ENCODE measurements at places on chromosomes 5 and 9.

- no peak for DNase-seq
Measured at GRCh38 chr9:69809304-69809863, 11.2 kb upstream of the CFAP95 start.

DNA sequence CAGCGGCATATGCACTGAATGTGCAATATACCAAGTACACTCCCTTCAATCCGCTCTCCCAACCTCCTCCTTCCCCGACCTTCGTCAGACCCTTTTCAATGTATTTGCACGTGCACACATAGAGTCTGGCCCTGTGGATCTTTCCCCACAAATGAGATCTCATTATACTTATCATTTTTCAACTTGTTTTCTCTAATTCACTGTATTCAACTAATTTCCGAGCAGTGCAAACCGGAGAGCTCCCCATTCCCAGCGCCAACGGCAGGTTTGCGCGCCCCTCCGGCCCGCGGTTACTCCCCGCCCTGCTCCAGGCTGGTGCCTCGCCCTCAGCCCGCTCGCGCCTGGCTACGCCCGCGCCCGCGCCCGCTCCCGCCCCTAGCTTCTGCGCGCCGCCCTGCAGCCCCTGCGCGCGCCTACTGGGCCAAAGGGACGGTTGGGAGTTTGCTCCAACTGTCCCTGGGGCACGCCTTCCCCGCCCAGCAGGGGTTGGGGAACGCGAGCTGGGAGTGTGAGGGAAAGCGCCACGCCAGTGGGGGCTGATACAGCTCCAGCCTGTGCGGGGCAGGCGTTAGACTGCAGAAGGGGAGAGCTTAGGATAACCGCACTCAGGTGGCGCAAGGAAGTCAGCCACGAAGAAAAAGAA is 3.3 kb upstream of the CDC20B start:
- DNase-seq: peak; percentile 12

- DNase-seq: no peak
Measured at GRCh38 chr9:121573717-121574485, 74.3 kb upstream of the GGTA1 start.

GRCh38 chr5:87246061-87246460 is 21.6 kb upstream of the RASA1 start:
- DNase-seq: no peak

- DNase-seq: no peak
Measured at GRCh38 chr5:109365653-109366052, 44.1 kb downstream of the PJA2 start.

DNA sequence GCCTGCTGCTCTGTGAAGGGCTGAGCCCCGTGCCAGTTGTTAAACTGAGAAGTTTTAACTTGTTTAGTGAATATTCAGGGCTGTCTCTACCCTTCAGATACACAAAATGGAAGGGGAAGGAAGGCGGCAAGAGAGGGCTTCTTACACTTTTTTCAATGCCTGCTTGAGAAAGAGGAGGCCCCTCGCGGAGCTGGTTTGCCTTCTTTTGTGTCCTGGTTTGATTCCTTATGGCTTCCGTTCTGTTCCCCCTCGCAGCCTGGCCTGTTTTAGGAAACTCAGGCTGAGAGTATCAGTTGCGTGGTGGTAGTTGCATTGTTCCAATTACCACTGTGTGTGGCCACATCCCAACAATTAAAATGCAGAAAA is 1.0 kb downstream of the FAM53C start:
- DNase-seq: no peak

GRCh38 chr9:9612270-9612669 is 1000.5 kb downstream of the PTPRD start:
- no peak for DNase-seq

GRCh38 chr5:162227075-162227474 is 159.5 kb downstream of the GABRG2 start:
- no peak for DNase-seq

DNA sequence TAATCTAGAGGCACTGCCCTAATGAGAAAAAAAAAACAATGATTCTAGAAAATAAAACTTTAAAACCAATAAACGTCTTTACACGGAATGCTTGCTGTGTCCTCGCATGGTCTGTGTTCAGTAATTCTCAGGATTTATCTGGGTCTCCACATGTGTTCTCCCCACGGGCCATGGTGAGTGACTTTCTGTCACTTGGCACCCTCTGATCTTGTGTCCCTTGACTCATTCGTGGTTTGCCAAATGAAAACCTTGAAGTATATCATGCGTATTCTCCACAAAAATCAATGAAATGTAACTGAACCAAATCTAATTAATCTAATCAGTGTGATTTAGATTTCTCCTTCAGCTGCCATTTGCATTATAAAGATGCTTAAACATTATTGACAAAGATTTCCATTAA is 48.0 kb downstream of the UBE2QL1 start:
- DNase-seq: no peak

DNA sequence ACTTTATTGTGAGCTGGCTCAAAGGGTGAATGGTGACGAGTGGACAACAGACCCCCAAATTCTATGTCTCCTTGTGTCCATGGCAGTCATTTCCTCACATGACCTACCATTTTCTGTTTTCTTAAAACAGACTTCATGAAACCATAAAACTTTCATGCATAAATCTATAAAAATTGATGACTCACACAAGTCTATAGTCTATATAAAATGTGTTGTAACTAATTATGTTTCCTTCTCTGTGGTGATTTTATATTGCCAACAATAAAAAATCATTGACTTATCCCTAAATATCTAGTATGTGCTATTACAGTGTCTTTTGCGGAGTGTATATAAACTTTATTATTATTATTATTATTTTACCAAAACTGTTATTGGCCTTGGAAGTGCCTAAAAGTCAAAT is 382.4 kb downstream of the MAT2B start:
- DNase-seq: no peak

GRCh38 chr5:76125346-76125745 is 42.2 kb downstream of the SV2C start:
- DNase-seq: no peak

DNA sequence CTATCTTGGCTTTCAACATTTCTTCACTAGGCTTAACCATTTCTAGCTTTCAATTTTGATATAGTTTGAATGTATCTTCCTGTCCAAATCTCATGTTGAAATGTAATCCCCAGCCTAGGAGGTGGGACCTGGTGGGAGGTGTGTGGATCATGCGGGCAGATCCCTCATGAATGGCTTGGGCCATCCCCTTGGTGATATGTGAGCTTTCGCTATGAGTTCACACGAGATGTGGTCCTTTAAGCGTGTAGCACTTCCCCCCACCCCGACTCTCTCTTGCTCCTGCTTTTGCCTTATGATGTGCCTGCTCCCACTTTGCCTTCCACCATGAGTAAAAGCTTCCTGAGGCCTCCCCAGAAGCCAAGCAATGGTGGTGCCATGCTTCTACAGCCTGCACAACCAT is 40.6 kb downstream of the PHAX start:
- no peak for DNase-seq

DNA sequence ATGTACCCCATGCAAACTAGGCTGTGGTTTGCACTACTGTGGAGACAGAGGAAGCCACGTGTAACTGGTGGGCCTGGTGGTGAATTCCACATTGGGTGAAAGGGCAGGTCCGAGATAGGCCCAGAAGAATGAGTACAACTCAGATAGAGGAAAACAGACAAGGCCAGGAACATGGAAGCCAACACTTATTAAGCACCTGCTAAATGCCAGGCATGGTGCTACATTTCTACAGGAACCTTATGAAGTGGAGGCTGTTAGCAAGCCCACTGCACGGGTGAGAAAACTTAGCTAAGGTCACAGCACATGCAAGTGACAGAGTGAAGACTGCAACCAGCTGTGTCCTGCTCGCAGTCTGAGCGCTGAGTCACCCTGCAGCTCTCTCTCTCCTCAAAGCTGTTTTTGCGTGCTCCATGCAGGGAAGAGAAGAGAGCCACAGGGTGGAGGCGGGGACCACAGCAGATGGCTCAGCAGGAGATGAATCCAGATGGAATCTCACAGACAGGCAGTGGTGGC is 65.5 kb upstream of the SPTLC1 start:
- no peak for DNase-seq

- no peak for DNase-seq
Measured at GRCh38 chr9:91824601-91825305, 125.3 kb downstream of the ROR2 start.

- no peak for DNase-seq
Measured at GRCh38 chr9:71363286-71363961, 242.0 kb upstream of the TRPM3 start.

DNA sequence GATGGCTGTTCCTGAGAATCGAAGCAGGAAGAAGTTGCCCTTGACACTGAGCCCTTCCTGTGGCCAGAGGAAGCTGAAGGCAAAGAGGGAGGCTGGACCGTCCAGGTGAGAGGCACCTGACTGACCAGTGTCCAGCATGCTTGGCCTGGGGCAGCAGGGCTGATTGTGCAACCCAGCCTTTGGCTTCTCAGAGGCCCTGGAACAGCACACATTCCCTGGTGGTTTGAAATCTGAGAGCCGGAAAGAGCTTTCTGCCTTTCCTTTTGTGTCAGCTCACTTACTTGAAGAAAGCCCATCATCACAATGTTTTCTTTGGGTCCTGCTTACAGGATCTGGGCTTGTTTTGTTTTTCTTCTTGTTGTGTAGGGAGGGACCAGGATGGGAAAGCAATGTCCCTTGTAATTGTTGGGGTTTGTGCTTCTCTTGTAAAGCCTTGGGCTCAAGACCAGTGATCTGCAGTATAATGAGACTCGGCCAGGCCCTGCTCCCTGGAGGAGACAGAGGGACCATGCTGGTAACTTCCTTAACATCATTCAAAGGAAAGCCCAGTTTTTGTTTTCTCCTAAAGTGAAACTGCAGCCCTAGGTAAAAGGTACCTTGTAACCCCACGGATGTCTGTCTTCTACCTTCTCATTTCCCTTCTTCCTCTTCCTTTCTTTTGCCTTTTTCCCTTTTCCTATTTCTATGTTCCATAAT is 213.7 kb downstream of the NXNL2 start:
- DNase-seq: no peak

- DNase-seq: no peak
Measured at GRCh38 chr5:10853154-10853553, 92.1 kb upstream of the DAP start.

DNA sequence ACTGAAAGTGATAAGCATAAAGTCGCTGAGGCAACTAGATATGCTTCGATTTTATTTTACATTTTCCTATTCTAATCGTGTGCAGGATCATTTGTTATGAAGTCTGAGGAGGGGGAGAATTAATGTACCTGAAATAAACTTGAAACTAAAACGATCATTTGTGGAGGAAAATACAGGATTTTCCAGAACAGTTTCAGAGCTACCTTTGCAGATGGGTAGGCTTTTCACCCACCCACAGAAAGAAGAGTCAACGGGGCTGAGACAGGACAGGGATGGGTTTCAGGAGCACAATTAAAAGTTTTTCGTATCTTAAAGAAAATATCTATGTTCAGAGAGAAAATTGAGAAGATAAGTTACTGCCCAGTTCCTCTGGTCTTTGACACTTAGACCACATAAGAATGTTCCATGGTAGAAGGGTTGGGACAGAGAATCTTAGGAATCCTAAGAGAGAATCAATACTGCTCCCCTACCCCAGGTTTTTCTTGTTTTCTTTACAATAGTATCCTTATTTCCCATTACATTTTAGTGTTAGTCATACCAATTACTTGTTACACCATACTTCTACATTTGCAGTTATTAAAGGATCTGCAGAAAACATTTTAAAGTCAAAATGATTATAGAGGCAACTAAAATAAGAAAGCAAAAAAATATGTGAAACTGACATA is 211.4 kb downstream of the DEPDC1B start:
- no peak for DNase-seq

GRCh38 chr9:71891557-71892189 is 19.3 kb downstream of the ABHD17B start:
- DNase-seq: no peak

- DNase-seq: no peak
Measured at GRCh38 chr9:37746448-37747270, 6.9 kb upstream of the TRMT10B start.

DNA sequence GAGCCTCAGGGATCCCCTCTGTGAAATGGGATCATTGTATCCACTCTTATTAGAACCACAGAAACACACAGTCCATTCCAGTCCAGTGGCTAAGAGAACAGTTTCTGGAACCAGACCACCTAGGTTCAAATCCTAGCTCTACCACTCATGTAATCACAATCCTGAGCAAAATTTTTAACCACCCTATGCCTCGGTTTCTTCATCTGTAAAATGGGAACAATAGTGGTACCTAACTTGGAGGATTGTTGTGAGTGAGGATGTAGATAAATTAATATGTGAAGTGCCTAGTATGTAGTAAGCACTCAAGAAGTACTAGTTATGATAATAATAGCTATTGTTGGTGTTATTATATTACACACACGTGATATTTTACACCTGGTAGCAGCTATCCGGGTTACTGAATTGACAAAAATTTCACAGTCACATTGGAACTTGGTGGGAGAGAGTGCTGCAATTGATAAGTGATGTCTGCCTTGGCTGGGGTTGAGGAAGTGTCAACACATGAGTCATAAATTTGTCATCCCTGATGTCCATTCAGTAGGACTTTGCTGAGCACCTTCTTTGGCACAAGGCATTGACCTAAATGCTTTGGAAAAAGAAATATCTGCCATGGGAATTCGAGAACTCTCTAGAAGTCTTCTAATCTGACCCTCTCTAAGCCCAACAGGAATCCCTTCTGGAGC is 68.4 kb downstream of the COL27A1 start:
- no peak for DNase-seq

- DNase-seq: no peak
Measured at GRCh38 chr5:32055891-32056866, 117.9 kb downstream of the GOLPH3 start.

DNA sequence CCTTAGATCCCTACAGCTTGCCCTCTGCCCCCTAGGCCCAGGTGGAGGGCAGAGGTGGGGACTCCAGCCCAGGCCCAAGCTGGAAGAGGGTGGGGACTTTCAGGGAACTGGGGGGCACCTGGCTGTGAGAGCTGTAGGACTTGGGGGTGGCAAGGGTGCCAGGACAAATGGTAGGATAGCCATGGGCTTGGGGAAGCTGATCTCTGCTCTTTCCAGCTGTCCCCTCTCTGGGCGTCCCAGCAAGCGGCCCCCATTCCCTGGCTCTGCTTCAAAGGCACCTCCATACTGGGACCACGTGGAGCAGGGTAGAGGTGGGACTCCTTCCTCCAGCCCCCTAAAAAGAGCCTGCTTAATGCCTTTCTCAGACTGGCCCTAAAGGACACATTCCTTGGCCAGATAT is 385 bp downstream of the LTC4S start:
- no peak for DNase-seq

GRCh38 chr5:30030101-30030500 is 1163.4 kb upstream of the CDH6 start:
- DNase-seq: no peak

All from stimulated activated CD4-positive, alpha-beta T cell treated with anti-CD3 and anti-CD28 coated beads, Interleukin-12 subunit alpha, Interleukin-12 subunit beta, amount 100 ng/mL, for 24 hours (primary cell).